Activated CD4-positive, alpha-beta T cell treated with anti-CD3 and anti-CD28 coated beads for 24 hours (primary cell): ENCODE measurements at places on chromosomes 5 and 9.

DNA sequence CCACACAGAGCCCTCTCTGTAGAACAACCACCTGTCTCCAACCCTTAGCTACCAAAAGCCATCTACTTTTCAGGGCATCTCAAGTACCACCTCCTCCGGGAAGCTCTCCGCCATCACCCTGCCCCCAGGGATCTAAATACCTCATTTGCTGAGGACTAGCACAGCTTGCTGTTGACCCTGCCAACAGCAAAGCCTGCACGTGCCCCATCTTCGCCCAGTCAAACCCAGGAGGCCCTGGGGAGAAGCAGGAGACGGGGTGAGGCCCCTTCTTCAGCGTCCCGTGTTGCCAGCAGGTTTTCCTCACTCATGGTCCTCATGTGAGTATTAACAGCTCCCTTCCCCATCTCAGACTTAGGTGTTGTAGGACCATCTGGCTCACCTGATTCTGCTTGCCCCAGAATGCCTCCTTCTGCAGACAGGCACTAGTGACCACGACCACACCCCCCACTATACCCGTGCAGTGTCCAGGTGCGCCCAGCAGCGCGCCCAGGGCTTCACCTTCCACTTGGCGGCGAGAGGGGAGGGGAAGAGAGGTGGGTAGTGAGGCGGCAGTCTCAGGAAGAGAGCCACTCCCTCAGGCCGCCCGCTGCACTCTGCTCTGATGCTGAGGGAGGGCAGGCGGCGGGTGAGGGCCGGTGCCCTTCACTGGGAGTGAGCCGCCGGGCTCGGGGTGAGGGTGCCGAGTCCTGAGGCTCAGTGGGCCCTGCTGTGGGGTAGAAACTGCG is 11.1 kb downstream of the VAV2 start:
- no peak for DNase-seq

DNA sequence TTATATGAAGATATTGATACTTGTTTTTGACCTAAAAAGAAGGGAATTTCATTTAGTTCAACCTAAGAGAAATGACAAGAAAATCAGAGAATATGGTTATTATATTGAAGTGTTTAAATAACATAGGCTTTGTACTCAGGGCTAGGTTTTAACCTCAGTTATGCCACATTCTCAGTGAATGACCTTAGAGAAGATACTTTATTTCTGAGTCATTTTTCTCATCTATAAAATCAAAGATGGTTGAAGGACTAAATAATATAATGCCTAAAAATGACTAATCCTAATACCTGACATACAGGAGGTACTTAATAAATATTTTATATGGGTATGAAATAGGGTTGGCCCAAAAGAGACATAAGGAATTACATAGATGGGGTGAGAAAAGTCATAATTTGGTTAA is 32.3 kb downstream of the DIMT1 start:
- no peak for DNase-seq

GRCh38 chr9:87643778-87644570 is 81.9 kb upstream of the CTSL start:
- no peak for DNase-seq

DNA sequence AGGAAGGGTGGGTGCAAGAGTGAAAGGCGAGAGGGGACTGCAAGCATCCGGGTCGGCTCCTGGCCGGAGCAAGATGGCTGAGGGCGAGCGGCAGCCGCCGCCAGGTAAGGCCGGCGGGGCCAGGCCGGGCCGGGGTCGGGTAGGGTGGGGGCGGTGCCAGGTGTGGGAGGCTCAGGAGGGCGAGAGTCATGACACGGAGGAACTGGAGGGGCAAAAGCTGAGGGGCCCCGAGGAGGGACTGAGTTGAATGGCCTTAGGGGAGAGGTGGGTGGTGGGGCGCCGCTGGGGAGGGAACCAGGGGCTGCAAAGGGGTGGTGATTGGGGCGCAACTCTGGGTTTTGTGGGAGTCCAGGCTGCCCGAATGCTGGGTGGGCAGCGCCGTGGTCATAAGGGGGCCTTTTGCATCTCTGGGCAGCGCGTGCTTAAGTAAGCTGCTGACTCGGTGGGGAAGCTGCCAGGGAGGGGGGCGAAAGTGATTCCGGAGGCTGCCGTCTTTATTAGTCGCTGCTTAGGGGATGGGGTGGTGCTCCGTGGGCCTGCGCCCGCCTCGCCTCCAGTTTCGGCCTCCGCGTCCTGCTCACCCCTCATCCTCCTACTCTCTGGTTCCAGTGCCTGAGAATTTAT is 425 bp downstream of the PTPA start:
- no peak for DNase-seq

GRCh38 chr5:168770996-168771395 is 191.8 kb upstream of the PANK3 start:
- no peak for DNase-seq

- no peak for DNase-seq
Measured at GRCh38 chr9:95073042-95073607, 244.4 kb downstream of the FANCC start.

DNA sequence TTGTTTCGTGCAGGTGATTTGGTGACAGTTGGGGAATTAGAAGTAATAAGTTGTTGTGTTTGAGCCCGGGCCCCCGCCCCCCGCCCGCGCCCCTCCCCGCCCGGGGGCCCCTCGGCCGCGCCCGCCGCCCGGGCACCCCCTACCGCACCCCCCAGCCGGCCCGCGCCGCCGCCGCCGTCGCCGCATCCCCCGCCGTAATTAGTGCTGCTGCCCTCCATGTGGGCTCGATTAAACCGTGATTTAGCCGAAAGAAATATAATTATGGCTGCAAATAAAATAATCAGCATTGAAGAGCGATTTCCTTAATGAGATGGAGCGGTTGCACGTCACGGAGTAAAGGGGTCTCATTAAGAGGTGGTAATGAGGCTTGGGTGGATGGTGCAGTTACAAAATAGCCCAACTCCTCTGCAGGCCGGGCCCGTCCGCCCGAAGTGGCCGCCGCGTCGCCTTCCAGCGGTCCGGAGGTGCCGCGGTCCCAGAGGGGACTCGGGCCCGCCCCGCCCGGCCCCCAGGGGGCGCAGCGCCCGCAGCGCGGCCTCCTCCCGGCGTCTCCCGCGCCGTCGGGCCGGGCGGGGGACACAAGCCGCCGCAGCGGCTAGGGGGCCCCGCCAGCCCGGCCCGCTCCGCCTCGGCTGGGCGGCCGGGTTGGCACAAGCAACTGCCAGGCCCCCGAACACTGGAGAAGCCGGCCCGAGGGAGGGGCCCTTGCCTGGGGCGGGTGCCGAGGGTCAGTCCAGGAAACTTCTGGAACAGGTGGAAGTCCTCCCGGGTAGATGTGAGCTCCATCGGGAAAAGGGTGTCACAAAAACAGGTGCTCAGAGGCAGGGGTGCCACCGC is 6.9 kb upstream of the OTP start:
- peak; percentile 13 for DNase-seq

GRCh38 chr9:77512876-77513275 is 135.2 kb downstream of the GNA14 start:
- no peak for DNase-seq

DNA sequence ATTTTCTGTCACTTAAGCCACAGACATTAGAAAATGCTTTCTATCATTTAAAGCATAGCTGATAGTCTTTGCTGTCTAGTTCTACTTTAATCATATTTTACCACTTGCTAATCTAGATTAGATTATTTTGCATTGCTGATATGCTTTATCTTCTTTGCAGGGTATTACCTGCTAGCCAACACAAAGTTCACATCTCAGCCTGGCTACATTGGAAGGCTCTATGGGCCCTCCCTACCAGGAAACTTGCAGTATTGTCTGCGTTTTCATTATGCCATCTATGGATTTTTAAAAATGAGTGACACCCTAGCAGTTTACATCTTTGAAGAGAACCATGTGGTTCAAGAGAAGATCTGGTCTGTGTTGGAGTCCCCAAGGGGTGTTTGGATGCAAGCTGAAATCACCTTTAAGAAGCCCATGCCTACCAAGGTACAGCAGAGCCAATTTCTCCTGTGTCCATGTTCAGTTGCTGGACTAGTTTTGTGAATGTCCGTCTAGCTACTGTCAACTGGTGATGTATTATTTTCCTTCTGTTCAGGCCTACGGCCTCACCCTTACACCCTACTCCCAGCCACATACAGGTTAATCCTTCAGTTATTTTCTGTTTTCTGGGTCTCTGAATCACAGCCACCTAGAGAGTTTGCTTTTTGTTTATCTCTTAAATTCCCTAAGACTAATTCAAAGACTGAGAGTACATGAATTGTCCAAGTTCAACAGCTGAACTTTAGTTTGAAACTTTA is 99.9 kb downstream of the MAMDC2 start:
- no peak for DNase-seq

- DNase-seq: no peak
Measured at GRCh38 chr5:172506921-172507320, 52.6 kb upstream of the SH3PXD2B start.

GRCh38 chr5:176596689-176597416 is 13.1 kb downstream of the GPRIN1 start:
- peak; percentile 54 for DNase-seq

- DNase-seq: no peak
Measured at GRCh38 chr9:130041648-130042405, 1.2 kb downstream of the FNBP1 start.

GRCh38 chr5:174082286-174082685 is 36.8 kb downstream of the NSG2 start:
- no peak for DNase-seq

DNA sequence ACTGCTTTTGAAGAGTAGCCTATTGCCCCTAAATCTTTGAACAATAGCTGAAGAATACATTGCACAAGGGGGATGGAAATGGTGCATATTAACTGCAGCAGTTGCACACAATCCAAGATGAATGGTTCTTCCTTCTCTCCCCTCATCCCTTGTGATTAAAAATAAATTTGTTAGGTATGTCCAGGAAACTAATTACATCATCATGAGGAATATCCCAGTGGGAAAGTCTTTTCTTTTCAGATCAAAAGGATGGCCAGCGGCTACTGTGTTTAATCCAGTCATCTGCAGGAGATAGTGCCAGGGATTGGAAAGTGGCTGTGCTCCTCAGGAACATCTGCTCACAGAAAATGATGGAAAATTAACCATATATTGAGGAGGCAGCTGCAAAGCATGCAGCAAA is 508.4 kb upstream of the SEMA6A start:
- no peak for DNase-seq

- no peak for DNase-seq
Measured at GRCh38 chr9:118643118-118643517, 726.1 kb downstream of the BRINP1 start.

DNA sequence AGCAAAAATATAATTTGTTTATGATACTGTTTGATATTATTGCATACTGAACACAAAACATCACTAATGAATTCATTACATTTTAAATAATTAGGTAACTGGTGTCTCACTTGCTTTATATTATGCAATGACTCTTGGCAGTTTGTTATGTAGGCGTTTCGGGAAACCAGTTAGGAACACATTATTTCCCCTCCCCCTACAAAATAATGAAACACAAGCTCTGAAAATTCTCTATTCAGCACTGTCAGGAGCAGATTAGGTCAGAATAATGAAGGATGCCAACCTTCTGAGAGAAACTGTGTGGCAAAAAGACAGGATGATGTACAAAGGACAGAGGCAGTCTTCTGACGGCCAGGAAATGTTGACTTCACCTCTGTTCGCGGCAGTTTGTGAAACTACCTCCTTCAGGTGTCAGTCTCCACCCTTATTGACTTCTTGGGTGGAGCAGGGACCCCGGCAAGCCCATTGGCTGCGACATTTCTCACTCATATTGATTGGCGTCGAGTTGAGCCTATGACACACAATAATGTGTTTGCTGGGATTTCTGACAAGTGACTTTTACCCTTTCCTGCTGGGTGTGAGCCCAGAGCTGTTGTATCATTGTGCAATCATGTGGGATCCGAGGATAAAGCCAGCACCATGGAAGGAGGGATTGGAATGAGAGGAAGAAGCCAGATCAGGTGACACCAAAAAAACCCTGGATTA is 33.9 kb downstream of the SH3PXD2B start:
- no peak for DNase-seq

- DNase-seq: no peak
Measured at GRCh38 chr9:126538550-126538949, 75.2 kb upstream of the LMX1B start.

DNA sequence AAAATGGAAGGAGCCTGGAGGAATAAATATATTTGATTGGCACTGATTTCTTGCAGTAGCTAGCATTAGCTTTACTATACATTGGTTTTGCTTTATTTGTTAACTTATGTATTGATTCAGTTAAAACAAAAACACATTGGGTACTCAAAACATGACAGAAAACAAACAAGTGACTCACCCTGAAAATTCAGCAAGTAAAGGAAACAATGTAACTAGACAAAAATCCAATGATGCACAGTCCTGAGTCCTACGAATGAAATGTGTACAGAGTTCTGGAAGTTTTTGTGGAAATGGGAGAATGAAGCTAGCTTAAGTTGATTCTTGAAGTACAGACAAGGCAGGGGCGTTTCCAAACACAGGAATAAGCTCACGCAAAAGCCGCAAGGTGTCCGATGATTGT is 175.0 kb downstream of the ELAVL2 start:
- DNase-seq: no peak

DNA sequence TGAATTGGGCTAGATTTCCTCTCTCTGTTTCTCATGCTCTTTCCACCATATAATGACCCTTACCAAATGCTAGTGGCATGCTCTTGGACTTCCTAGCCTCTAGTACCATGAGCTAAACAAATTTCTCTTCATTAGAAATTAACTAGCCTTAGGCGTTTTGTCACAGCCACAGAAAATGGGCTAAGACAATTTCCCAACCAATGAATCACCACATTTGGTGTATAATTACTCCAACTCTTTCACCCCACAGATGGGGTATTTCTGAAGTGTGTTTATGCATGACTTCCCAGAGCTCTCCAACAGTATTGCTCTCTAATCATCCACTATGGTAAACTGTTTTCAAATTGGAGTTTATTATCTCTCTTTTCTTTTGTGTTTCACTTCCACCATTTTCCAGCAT is 1041.1 kb upstream of the COX7C start:
- no peak for DNase-seq

DNA sequence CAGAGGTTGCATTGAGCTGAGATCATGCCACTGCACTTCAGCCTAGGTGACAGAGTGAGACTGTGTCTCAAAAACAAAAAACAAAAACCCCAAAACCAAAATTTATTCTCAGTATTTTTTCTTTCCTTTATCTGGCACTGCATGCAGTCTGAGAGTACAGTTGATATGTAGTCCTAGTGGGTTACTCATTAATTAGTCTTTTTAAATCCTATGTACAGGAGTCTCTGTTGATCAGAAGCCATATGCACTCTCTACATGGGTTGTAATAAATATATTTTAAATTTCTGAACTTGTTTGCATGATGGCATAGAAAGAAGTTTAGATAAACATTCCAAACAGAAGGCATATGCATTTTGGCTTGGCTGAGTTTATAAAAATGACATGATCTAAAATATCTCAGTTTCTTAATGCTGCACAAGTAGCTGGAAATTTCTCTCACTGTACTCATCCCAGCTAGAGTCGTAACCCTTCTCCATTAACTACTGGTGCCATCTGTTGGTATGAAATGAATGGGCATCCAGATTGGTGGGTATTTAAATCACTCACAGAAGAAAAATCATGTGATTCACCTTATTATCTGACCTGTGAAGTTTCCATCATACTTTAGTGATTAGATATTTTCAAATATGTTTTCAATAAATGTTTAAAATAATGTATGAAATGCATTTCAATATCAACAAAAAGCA is 284.8 kb downstream of the CTNND2 start:
- no peak for DNase-seq
